ENCODE measurements at places on chromosomes 6 and 20.
A peak's percentile ranks its signal among the peaks of the same experiment; 100 is the strongest.

DNA sequence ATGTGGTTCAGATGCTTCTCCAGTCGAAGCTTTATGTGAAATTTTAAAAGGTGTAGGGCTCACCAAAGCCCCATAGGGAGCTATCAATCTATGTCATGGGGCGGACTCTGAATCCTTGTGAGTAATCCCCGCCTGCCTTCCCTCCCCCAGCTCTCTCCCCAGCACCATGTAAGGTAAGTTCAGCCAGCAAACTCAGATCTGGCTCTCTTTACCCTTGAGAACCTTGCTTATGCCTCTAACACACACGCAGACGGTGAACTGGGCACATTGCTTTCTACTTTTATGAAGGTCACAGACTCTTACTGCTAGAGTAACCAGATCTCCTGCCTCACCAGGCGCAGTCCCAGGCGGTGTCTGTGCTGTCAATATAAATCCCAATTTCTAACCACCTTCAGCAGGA is 82.6 kb upstream of the CNKSR3 start:
- no peak for DNase-seq

- no peak for DNase-seq
Observed at GRCh38 chr20:34988191-34988540, 32.5 kb downstream of the MYH7B start.

DNA sequence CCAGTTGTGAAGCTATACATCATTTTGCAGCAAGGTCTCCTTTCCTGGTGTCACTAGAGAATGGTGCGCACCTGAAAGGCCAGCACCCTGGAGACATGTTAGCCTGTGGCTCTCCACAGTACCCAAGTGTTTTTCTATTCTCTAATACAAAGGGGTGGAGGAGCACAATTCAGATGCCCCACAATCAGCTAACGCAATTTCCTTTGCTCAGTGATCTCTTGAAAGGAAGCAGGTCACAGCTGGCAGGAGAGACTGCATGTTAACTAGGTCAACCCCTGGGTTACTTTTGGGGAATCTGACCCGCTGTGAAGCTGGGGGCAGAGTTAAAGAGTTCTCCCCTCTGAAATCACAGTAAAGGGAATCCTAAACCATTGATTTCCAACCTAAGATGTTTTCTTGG is 92.5 kb downstream of the B3GAT2 start:
- DNase-seq, result no peak

DNA sequence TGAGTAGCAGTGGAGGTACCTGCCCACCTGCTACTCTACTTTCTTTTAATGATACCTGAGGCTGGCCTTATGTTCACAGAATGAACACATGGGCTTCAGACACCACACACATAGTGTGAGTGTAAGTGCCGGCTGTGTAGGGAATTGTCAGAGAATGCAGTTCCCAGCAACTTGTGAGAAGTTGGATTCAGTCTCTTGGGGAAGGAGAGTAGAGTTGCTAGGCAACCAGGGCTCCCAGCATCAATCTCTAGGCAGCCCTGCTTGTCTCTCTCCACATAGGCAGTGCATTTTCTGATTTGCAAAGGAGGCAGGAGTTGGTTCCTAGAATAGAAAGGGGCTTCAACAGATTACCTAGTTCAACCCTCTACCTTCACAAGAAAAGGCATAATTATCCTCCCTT is 74.1 kb downstream of the BFSP1 start:
- DNase-seq, result no peak

DNA sequence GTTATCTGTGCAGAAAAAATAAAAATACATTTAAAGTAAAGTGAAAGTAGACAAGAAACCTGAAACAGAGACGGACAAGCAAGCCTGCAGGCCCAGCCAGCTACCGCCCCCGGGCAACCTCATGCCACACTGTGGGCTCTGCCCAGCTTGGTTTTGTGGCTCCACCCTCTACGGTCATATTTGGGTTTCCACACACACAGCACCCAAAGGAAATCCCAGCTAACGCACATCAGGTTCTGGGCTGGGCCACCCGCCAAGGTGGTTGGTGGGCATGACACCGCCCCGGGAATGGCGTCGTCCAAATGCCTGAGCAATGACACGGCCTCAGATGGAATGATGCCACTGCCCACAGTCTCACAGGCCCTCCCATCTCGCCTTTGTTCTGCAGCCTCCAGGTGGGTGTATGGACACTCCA is 22.9 kb downstream of the FAM110A start:
- peak; percentile 47 for DNase-seq

GRCh38 chr6:158361961-158362669 is 49.9 kb downstream of the TULP4 start:
- no peak for DNase-seq

DNA sequence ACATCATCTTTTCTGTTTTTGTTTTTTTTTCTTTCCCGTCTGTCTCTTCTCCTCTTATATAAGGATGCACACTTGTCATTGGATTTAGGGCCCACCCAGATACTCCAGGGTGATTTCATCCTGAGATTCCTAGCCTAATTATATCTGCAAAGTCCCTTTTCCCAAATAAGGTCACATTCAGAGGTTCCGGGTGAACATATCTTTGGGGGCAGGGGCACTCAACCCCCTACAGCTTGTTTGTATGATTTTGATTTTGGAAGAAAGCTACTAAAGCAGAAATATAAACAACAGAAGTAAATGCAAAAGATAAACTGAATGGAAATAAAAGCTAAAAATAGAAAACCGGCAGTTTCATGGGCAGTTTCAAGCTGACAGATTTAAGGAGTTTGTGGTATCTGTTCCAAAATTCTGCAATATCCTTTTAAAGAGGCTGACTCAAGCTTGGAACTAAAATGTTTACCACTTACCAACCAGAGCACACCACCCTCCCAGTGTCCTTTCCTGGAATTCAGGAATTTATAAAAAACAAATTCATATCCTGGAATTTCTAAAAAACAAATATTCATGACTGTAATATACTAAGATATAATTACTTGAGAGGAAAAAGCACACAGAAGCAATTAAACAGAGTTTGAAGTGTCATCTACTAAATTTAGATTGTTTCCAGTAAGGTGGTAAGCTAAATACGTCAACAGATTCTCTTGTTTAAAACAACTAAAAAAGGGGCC is 100.0 kb upstream of the CARMIL1 start:
- no peak for DNase-seq
